CD4-positive, alpha-beta memory T cell (primary cell): ENCODE measurements at places on chromosomes 5 and 9. TPM values are rescaled to one million over a fixed set of nuclear protein-coding genes. Genes with fewer than 3 reads are reported as not detected.

DNA sequence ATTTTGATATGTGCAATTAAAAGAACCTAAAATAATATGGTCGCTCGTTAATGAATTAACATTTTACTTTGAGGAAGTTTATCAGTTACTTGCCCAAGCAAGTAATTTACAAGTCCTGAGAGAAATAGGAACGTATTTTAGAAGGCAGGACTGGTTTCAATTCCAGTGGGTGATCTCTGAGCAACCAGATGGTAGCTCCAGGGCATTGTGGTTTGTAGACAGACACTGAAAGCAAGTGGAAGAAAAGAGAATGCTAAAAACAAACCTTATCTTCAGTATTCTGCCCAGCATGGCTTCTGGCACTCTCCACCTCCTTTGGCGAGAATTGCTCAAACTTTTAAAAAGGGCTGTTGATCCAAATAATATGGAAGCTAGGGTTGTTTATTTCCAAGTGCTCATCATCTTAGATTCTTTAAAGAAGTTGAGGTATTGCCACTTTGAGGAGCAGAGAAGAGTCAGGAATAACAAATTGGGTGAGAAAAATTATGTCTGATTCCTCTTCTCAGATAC lies 31.8 kb upstream of the ERAP2 start:
- DNase-seq = no peak
- H3K4me3 ChIP-seq = no peak overlapping the region
- H3K27me3 ChIP-seq = no peaks in the 10 kb centered on the region
- H3K27ac ChIP-seq = no peak overlapping the region
- no peaks in the 10 kb centered on the region for H3K36me3 ChIP-seq
- H3K4me1 ChIP-seq = no peaks in the 10 kb centered on the region

GRCh38 chr5:172869691-172870090 lies 35.6 kb downstream of the ERGIC1 start:
- H3K36me3 ChIP-seq = peaks cover 3% of the 10 kb centered on the region
- no peak for DNase-seq
- no peaks in the 10 kb centered on the region for H3K27me3 ChIP-seq
- H3K27ac ChIP-seq = no peak overlapping the region
- H3K4me3 ChIP-seq = no peak overlapping the region

Gene ENG
- total RNA-seq = 13.8 TPM

DNA sequence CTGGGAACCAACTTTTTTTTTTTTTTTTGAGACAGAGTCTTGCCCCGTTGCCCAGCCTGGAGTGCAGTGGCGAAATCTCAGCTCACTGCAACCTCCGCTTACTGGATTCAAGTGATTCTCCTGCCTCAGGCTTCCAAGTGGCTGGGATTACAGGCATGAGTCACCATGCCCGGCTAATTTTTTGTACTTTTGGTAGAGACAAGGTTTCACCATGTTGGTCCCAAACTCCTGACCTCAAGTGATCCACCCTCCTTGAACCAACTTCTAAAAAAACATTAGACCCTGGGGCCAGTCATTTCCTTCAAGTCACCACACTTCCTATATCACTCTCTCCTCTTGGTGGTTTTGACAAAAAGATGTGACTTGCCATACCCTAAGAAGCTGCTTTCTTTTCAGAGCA lies 10.9 kb upstream of the SHROOM1 start:
- DNase-seq = no peak
- H3K27ac ChIP-seq = no peak overlapping the region
- H3K27me3 ChIP-seq = no peaks in the 10 kb centered on the region
- no peaks in the 10 kb centered on the region for H3K4me1 ChIP-seq
- H3K36me3 ChIP-seq = no peaks in the 10 kb centered on the region
- no peak overlapping the region for H3K4me3 ChIP-seq

DNA sequence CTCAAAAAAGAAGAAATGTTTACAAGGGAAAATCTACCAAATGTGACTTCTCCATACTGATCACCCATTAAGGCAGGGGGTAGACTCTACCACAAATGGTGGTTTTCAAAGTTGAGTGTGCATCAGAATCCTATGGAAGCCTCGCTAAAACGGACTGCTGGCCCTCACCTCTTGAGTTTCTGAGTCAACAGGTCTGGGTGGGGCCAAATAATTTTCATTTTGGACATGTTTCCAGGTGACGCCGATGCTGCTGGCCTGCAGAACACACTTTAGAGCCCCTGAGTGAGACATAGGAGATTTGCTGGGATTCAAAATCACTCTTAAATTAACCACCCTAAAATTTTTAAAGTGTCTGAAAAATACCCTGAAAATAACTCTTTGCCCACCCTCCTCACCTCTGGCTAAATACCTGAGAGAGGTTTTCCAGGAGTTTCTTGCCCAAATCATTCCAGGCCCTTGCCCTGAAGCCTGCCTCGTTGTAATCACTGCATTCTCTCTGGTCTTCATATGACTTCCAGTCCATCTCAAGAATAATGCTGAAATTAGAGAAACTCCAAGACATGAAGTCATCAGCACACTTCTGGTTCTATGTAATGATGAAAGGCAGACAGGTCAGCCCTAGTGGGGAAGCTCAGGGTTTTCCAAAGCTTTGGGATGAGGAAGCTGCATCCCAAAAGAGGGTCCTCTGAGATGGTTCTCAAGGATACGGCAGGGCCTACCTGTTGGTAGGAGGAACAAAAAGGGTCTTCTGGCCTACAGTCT lies 18.2 kb downstream of the C9orf152 start:
- no peaks in the 10 kb centered on the region for H3K4me1 ChIP-seq
- no peaks in the 10 kb centered on the region for H3K27me3 ChIP-seq
- H3K27ac ChIP-seq = no peak overlapping the region
- no peak overlapping the region for H3K4me3 ChIP-seq
- no peaks in the 10 kb centered on the region for H3K36me3 ChIP-seq

Gene PRRT1B
- not detected for total RNA-seq

Gene TRAF1
- 174 TPM for total RNA-seq
